ENCODE measurements at places on chromosomes 4 and X.

GRCh38 chr4:41157009-41157408 is 57.3 kb downstream of the APBB2 start:
- no peak for DNase-seq

DNA sequence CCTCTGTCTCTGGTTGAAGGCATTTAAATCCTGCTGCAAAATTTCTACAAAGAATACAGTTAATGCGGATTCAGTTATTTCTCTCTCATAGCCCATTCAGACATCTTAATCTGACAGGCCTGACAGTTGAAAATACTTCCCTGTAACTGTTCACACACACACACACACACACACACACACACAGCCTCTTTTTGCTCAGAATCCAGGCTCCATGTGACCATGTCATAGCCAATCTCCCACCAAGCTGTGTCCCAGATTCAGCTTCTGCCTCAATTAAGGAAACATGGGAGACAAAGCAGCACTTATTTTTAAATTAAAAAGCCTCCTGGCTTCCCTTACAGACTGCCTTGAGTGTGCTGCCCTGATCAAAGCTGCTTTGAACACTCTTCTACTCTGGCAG is 49.3 kb upstream of the EFHC2 start:
- DNase-seq: no peak

DNA sequence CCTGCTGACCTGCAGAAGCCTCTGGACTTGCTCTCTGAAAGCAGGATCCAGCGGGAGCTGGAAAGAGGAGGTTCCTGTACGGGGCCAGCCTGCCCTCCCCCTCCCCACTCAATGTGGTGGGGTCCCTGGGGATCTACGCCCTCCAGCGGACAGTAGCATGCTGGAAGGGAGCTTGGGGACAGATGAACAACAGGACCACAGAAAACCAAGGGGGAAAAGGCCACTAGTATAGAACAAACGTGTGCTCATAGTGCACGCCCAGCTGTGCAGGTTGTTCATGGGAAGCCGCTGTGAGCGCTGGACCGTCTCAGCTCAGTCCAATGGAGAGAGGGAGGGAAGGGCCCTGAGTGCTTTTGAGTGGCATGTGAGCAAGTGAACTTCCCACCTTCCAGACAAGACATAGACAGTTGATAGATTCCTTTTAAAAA is 15.8 kb downstream of the HMX1 start:
- no peak for DNase-seq

- DNase-seq: peak; percentile 46
These were observed 383.5 kb upstream of the INTU start for GRCh38 chr4:127249066-127249766.

- DNase-seq: no peak
These were observed 4.5 kb downstream of the JADE1 start for GRCh38 chr4:128813965-128814364.

- peak; percentile 46 for DNase-seq
These were observed 24.4 kb downstream of the TXK start for GRCh38 chr4:48109413-48110263.

- DNase-seq: no peak
These were observed 93.9 kb downstream of the NXF2B start for GRCh38 chrX:102345916-102346315.

- DNase-seq: no peak
These were observed 107.5 kb downstream of the GABRG1 start for GRCh38 chr4:46016306-46016705.

GRCh38 chr4:11469650-11470437 is 41.1 kb upstream of the HS3ST1 start:
- no peak for DNase-seq

DNA sequence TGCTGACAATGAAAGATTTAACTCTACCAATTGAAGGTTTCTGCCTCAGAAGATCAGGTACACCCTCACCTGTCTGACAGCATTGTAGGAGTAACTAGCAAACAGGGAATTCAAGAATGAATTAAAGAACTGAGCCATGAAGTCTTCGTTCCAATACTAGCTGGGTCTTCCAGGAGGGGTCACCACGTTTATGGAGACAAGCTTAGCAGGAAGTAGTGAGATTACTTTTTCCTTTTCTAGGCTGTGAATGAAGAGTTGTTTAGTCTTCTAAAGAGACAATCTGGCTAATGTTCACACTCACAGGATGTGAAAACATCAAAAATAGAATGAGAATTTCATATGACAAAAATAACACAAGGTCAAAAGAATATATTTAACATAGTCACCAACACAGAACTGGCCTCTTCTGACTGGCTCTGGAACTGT is 54.9 kb downstream of the REELD1 start:
- DNase-seq: no peak

DNA sequence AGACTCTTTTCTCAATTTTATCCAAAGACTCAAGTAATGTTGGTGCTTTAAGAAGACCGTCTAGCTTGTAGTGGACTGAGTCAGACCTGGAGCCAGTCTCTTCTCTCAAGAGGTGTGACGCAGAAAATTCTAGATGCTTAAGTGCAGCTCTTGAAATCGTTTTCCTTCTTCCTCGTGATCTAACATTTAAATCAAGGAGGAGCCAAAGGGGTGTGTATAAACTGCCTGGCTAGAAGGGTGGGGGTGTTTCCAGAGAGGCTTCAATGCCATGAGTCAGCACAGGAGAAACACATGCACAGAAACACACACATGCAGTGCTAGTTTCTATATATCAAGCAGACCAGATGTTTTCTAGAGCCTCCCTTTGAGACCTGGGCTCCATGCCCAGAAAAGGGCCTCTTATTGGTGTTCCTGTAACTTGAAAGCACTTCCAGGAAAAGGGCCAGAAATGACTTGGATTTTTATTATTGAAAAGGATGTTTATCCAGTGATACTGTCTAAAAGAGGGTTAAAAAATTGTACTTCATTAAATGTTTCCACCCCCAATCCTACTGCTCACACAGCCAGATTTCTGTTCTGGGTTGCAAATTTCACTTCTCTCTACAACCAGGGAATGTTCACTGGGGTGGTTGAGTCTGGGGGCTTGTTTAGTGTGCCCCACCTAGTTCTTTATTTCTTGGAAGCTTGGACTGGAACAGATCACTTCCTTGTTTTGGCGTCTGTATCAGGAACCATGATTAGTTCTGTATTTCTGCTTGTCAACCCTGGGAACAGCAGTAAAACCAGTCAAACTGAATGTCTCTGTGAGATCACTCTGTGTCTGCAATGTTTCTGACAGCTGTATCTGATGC is at the start of gene CLIC2:
CLIC2 (minus strand) TSS at position 129 of the 851 bp plus-strand sequence. CDS start 187 bp downstream, outside the sequence.
- DNase-seq: peak; percentile 74

All from A172 (cell line).